Activated CD8-positive, alpha-beta T cell treated with anti-CD3 and anti-CD28 coated beads for 36 hours (primary cell): ENCODE measurements at places on chromosomes 4 and X. TPM values are rescaled to one million over a fixed set of nuclear protein-coding genes. Genes with fewer than 3 reads are reported as not detected.

- peak overlapping the region; percentile 89 for H3K4me3 ChIP-seq
- peak; percentile 100 for DNase-seq
- no peaks in the 10 kb centered on the region for H3K27me3 ChIP-seq
- H3K27ac ChIP-seq: peak overlapping the region; percentile 99
- H3K4me1 ChIP-seq: peaks cover 17% of the 10 kb centered on the region
- H3K36me3 ChIP-seq: peaks cover 16% of the 10 kb centered on the region
Measured at GRCh38 chrX:318068-318738, 393 bp downstream of the GTPBP6 start.

DNA sequence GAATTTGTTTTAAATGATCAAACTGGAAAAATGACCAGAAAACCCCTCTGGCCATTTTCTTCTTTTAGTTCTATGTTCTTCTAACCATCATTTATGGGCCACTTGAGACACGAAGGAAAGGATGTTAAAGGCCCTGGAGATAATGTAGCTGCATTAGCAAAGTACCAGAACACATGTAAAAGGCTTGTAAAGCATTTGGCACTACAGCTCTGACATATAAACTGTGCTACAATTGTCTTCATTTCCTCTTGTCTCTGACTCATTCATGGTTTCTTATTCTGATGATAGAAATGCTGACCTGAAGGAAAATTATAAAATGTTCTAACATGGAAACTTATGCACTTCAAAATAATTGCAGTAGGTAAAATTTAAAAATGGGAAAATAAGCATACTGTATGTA is 388.7 kb downstream of the FAT4 start:
- no peak overlapping the region for H3K27ac ChIP-seq
- no peak overlapping the region for H3K4me3 ChIP-seq
- no peaks in the 10 kb centered on the region for H3K27me3 ChIP-seq
- no peaks in the 10 kb centered on the region for H3K4me1 ChIP-seq
- no peaks in the 10 kb centered on the region for H3K36me3 ChIP-seq
- no peak for DNase-seq

DNA sequence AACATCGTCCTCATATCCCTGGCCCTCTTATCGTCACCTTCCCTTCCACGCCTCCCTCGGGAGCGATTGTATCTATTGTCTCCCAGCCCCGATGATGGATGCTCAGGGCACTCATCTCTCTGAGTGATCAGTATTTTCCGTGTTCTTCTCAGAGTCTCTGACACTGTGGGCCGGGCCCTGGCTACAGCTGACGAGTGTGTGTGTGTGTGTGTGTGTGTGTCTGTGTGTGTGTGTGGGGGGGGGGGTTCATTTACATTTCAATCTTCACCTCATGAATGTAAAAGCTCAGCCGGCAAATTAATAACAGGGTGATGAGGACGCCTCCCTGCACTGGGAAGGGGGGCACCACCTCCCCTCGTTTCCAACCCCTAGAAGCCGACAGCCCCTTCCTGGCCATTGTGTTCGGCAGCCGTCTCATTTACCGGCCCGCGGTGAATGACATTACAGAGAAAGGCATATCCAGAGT is 159.5 kb downstream of the SHOX start:
- no peaks in the 10 kb centered on the region for H3K4me1 ChIP-seq
- no peak overlapping the region for H3K4me3 ChIP-seq
- no peaks in the 10 kb centered on the region for H3K36me3 ChIP-seq
- no peak for DNase-seq
- no peak overlapping the region for H3K27ac ChIP-seq

The CENPI gene
- 17.5 TPM for total RNA-seq

GRCh38 chrX:129754056-129755024 is 15.6 kb downstream of the XPNPEP2 start:
- H3K27me3 ChIP-seq: no peaks in the 10 kb centered on the region
- peaks cover 43% of the 10 kb centered on the region for H3K4me1 ChIP-seq
- H3K36me3 ChIP-seq: no peaks in the 10 kb centered on the region
- H3K4me3 ChIP-seq: no peak overlapping the region
- H3K27ac ChIP-seq: no peak overlapping the region
- peak; percentile 38 for DNase-seq

GRCh38 chr4:31946456-31946855 is 1226.3 kb downstream of the PCDH7 start:
- no peaks in the 10 kb centered on the region for H3K36me3 ChIP-seq
- no peak overlapping the region for H3K27ac ChIP-seq
- H3K4me1 ChIP-seq: no peaks in the 10 kb centered on the region

GRCh38 chr4:185904381-185904780 is 92.4 kb upstream of the SORBS2 start:
- H3K4me1 ChIP-seq: no peaks in the 10 kb centered on the region
- no peak for DNase-seq
- no peaks in the 10 kb centered on the region for H3K27me3 ChIP-seq
- no peak overlapping the region for H3K27ac ChIP-seq
- no peaks in the 10 kb centered on the region for H3K36me3 ChIP-seq

GRCh38 chrX:113947548-113947947 is 636.3 kb upstream of the HTR2C start:
- no peak overlapping the region for H3K27ac ChIP-seq
- H3K36me3 ChIP-seq: no peaks in the 10 kb centered on the region
- H3K27me3 ChIP-seq: no peaks in the 10 kb centered on the region
- no peaks in the 10 kb centered on the region for H3K4me1 ChIP-seq

DNA sequence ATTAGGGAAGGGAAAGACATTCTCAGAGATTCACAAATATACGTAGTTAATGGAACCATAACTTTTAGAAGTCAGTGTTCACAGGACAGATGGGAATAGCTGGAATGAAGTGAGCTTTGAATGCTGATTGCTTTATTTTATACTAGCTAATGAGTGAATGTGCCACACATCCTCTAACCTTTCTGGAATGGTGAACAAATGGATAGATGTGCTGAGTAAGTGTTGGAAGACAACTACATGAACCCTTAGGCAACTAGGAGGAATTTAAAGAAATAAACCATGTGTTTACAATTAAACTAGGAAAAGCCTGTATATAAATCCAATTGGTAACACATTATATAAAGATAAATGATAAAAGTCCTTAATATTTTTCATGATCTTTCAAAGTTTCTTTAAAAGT is 91.6 kb upstream of the LIMCH1 start:
- no peak overlapping the region for H3K4me3 ChIP-seq
- DNase-seq: no peak
- H3K4me1 ChIP-seq: no peaks in the 10 kb centered on the region
- H3K27me3 ChIP-seq: no peaks in the 10 kb centered on the region
- no peaks in the 10 kb centered on the region for H3K36me3 ChIP-seq
